Hematopoietic multipotent progenitor cell (in vitro differentiated cells): ENCODE measurements at places on chromosomes 6 and 20.

- no peak for DNase-seq
These were observed 27.3 kb upstream of the TCP11 start for GRCh38 chr6:35168461-35168861.

DNA sequence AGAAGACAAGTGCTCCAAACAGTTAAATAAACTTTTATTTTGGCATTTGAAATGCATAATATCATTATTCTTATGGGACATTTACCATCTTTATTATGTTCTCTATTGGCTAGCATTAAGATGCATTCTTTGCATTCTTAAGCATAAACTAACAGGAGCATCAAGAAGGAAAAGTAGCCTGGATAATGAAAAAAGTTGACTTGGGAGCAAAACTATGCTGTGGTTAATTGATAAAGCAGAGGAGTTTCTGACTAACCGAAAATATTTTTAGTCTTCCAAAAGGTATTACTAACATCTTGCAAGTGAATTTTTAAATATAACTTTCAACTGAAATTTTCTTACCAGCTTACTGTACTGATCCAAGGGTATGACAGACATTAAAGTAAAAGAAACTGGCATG, 140.3 kb downstream of the FLRT3 start:
- no peak for DNase-seq

DNA sequence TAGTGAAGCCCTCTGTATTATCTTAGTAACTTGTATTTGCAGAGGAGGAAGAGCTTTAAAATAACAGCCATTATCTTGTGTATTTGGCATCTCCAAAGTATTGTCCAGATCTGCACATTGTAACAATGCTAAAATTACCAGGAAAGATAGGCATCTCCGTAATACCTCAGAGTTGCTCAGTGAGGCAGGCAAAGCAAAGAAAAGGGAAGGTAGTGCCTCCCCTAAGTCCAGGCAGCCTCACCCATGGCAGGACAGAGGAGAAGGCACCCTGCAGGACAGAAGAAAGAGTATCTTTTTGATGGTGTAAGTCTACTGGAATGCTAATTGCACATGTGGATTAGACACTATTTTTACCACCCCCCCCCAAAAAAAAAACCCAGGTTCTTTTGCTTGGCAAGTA, 13.6 kb upstream of the SSTR4 start:
- DNase-seq, result no peak

DNA sequence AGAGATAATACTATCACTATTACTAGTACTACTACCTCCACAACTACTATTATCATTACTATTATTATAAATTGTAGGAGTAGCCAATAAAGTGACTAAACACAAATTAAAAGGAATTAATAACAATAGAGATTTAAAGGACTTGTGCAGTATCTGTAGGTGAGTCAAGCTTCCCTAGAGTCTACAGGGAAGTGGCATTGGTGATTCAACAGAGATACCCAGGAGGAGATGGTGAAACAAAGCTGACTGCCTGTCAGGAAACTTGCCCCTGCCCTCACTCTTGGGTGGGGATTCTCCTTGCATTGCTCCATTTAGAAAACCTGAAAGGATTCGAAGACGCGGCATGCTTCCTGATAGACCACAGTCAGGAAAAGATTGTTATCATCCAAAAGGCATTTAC, 23.3 kb upstream of the BCLAF1 start:
- no peak for DNase-seq

DNA sequence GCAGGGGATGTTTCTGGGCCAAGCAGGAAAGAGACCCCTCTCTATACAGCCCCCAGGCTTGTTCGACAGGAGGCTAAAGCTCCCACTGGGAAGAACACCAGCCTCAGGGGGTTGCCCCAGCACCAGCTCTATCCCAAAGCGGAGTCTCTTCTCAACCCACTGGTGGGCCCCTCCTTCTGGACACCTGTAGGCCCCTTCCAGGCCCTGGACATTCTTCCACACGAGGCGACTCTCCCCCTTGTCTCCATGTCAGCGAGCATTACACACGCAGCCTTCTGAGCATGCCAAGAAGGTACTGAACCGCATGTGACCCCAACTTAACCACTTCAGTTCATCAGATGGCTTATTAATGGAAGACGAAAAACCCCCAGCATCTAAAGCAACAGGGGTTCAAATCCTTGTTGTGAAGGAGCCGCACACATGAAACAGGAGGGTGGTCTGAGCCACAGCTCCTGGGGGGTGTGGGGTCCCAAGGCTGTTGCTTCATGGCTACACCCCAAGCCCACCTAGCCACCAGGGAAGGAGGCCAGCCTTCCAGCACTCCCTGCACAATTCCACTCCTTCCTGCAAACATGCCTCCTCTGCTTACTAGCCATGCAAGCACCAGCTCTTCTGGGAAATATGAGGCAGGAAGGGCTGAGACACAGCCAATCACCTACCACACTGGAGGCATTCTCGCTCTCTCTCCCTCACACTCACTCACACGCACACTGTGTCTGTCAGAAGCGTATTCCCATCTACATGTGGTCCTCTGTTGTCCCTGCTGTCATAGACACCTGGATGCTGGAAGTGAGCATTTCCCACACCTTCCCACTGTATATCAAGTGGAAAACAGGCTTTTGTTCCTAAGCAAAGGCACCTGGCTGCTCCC, 104.5 kb downstream of the NOL4L start:
- DNase-seq, result no peak

DNA sequence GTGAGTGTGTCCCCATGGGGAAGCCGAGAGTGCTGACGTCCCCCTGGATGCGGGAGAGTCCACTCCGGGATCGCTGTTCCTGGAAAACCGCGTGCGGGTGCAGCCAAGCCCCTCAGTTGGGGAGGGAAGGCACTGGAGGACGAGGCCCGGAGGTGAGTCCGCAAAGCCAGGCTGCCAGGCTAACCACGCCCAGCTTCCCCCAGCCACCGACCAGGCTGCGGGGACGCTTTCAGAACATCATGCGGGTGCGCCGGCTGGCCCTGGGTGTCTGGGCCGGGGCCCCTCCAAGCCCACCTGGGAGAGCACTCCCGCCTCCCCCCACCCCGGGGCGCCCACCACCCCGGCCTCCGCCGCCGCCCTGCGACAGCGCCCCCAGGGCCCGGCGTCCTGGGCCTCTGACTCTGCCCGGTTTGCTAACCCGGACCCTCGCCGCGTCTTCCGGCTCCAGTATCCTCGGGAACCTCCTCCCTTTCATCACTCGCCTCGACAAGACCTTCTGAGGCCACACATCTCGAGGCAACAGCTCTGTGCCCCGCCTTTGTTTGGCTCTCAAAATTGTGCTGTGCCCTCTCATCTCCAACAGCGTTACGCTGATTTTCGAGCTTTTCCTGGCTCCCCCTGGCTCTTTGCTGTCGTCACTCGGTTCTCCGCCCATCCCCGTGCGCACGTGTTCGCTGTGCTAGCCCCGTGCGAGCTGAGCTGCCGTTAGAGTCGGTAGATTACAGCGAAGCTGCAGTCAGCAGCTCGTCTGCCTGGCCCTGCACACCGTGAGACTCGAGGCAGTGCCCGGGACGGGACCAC, 47.1 kb upstream of the ENTPD6 start:
- peak; percentile 60 for DNase-seq
